ENCODE measurements at places on chromosomes 2 and 18. TPM values are rescaled to one million over a fixed set of nuclear protein-coding genes. Genes with fewer than 3 reads are reported as not detected.

GRCh38 chr18:57832730-57833129 is 29.6 kb upstream of the ATP8B1 start:
- DNase-seq, result no peak

DNA sequence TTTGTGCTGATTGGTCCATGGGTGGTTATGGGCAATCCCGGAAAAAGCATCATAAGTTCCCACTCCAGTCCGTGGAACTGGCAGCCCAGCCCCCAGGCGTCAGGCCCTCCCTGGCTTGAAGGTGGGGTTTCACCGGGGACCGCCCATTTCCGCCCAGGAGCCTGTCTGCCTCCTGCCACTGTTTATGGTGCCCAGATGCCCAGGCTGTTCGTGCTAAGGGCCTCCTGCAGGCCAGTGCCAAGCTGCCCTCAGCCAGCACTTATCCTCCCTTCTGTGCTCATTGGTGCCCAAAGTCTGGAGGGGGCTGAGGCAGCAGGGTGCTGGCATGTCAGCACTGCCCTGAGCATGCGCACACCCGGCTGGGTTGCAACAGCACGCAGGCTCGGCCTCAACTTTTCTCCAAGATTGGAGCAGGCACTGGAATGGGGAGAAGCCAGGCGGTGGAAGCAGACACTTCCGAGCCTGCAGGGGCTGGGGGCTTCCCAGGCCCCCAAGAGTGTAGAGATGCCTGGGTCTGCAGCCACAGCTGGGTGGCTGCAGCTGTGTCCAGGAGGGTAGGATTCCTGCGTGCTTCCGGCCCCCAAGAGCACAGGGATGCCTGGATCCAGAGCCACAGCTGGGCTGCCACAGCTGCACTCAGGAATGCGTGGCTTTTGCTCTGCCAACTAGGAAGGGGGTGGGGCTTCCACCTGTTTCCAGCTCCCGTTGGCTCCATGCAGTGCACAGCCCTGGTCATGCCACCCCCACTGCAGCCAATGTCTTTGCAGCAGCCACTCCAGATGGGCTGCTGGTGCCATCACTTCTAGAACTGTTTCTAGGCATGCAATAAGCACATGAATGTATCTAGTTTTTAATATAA is 74.0 kb downstream of the AGPS start:
- no peak for DNase-seq

- DNase-seq, result peak; percentile 75
Observed at GRCh38 chr2:180677200-180677599, 303.2 kb upstream of the UBE2E3 start.

The RESP18 gene
- total RNA-seq, result not detected

DNA sequence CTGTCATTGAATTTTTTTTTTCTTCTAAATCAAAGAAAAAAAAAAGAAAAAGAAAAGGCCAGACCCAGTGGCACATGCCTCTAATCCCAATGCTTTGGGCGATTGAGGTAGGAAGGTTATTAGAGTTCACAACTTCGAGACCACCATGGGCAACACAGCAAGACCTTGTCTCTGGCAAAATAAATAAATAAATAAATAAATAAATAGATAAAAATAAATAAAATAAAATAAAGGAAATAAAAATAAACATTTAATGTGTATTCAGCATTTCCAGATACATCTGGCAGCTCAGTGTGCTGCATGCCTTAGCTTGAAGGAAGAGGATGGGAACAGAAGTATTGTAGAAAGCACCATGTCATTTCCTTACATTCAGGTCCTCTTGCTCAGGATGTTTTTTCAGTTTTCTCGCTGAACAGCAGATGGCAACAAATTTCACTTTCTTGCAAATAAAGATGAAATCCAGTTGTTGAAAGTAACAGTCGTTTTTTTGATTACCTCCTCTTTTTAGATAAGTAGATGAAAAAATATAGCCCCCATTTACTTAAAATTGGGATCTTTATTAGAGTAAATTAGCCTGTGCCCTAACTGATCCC is 25.7 kb upstream of the FAM178B start:
- peak; percentile 79 for DNase-seq

The MYOM1 gene
- total RNA-seq, result 0.99 TPM

- no peak for DNase-seq
Observed at GRCh38 chr2:43021791-43022509, 204.5 kb downstream of the ZFP36L2 start.

GRCh38 chr2:230731512-230731911 is 18.9 kb downstream of the CAB39 start:
- DNase-seq, result no peak

The ANKRD53 gene
- 0.30 TPM for total RNA-seq

- DNase-seq, result no peak
Observed at GRCh38 chr2:74149247-74149525, 1.5 kb upstream of the BOLA3 start.

The ITPRID2 gene
- total RNA-seq, result 78.0 TPM

The GAREM1 gene
- total RNA-seq, result 3.6 TPM

GRCh38 chr2:205540036-205540435 is 142.3 kb upstream of the NRP2 start:
- no peak for DNase-seq

- peak; percentile 56 for DNase-seq
Observed at GRCh38 chr2:147025646-147026585, 818.9 kb upstream of the ACVR2A start.

The STON1 gene
- 6.8 TPM for total RNA-seq

DNA sequence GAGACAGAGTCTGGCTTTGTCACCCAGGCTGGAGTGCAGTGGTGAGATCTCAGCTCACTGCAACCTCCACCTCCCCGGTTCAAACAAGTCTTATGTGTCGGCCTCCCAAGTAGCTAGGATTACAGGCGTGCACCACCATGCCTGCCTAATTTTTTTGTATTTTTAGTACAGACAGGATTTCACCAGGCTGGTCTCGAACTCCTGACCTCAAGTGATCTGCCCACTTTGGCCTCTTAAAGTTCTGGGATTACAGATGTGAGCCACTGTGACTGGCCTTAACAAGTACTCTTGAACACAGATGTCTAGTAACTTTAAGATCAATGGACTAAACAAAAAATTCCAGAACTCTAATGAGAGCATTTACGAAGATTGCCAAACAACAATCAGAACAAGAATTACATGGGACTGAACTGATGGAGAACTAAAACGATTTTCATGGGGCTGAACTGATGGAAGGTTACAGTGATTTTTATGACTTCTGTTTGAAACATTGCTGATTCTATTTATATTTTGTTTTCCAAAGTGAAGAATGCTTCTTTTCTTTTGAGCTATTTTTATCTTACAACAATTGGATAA is 46.5 kb upstream of the ST3GAL5 start:
- no peak for DNase-seq

GRCh38 chr2:225104971-225105370 is 62.7 kb upstream of the DOCK10 start:
- peak; percentile 47 for DNase-seq

The HOXD13 gene
- not detected for total RNA-seq

DNA sequence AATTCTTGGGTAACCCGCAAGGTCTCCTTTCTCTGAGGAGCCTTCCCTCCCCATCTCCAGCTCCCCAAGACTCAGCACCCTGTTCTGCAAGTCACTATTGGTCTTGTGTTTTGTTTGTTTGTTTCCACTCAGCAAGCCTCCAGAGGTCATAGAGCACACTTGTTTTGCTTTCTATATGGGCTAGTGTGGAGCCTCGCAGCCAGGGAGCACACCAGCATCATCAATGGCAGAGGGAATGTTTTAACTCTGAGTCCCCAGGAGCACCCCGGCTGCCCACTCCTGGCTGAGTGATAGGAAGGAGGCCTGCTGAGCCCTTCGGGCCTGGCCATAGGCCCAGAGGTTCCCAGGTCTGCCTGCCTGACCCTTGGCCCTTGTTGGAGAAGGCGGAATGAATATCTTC is 36.6 kb downstream of the GLI2 start:
- DNase-seq, result no peak

The SPEG gene
- 2.3 TPM for total RNA-seq

- no peak for DNase-seq
Observed at GRCh38 chr2:217276433-217276832, 416.6 kb upstream of the TNP1 start.

The CTAGE1 gene
- not detected for total RNA-seq

The KCMF1 gene
- total RNA-seq, result 95.9 TPM

Measured in renal cortical epithelial cell (primary cell).